GM23248 (cell line): ENCODE measurements at places on chromosomes 12 and 14.

GRCh38 chr12:66647034-66647691 is 31.7 kb downstream of the GRIP1 start:
- DNase-seq: peak; percentile 94

GRCh38 chr12:57240926-57241401 is 10.0 kb downstream of the STAC3 start:
- DNase-seq: peak; percentile 71

- no peak for DNase-seq
These were observed 11.0 kb upstream of the CELA1 start for GRCh38 chr12:51357374-51358047.

DNA sequence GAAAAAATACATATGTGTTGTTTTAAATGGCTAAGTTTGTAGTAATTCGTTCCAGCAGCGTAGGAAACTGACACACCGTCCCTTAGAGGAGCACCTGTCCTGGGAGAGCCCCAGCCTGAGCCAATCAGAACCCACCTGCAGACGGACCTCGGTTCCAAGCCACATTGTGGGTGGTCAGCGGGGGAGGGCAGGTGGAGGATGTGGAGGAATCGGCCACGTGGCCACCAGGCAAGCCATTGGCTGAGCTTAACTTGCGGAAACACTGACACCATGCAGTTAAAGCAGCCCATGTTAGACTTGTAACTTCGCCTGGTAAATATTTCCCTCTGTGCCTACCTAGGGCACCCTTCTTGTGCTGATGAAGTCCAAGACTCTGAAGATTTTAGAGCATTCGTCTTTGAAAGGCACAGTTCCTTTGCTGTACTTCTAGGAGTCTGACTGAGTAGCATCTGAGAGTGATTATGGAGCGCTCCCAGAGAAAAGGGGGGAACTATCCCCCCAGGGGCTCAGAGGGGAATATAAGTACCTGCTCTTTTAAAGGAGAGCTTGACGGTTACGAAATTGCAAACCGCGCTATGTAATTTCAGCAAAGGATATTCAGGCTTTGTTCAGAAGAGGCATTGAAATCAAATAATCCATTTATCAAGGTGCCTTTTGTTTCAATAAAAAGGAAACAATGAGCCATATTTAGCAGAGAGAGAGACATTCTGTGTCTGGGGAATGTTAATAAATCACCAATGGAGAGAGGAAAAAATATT is 135.7 kb downstream of the TMEM132C start:
- no peak for DNase-seq

GRCh38 chr14:31881531-31882310 is 195.4 kb upstream of the ARHGAP5 start:
- peak; percentile 78 for DNase-seq

DNA sequence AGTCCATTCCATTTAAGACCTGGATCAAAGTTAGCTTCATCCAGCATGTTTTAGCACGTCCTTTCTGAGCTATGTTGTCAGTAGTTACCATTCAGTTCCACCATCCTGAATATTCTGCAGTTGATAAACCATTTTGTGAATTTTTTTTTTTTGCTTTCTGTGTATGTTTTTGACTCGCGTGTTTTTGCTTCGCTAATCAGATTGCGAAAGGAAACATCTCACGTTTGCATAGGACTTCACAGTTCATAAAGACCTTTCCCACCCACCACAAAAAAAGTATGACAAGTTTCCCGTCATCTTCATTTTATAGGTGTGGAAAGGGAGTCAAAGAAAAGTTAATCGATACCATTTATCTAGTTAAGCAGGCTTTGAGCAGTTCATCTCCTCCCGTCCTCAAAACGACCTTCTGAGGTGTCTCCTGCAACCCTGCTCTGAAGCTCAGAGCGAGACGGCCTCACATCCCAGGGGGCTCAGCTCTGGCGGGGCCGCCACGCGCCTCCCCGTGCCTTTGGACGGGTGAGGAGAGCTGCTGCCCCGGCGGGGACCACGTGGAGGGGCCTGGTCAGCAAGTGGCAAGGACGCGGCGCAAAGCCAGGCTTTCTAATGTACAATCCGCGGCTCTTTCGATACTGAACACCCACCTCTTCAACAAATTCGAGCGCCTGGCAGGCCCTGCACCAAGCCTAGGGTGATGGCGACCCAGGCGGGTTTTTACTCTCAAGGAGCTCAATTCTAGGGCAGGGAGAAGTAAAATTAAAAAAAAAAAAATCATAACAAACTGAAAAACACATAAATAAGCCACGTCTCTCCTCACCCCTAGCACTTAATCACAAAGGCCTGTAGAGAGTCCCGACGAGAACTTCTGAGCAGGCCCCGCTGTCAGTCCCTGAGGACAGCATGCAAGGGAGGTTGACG is 988 bp upstream of the TMEM263 start:
- peak; percentile 74 for DNase-seq

DNA sequence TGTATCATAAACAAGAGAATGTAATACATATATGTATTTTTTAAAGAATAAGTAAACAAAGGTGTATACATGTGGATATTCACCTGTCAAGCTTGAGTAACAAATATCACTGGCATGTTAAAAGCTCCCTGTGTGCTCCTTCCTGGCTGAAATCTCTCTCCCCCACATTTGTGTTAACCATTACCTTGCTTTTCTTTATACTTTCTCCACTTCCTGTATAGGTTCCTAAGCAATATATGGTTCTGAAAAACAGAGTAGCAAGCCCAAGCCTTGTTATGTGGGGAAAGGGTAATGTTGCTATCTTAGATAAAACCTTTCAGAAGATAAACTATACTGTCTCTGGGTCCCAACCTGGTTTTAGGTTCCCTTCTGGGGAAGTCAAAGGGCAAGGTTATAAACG is 32.3 kb upstream of the TBC1D30 start:
- DNase-seq: no peak

DNA sequence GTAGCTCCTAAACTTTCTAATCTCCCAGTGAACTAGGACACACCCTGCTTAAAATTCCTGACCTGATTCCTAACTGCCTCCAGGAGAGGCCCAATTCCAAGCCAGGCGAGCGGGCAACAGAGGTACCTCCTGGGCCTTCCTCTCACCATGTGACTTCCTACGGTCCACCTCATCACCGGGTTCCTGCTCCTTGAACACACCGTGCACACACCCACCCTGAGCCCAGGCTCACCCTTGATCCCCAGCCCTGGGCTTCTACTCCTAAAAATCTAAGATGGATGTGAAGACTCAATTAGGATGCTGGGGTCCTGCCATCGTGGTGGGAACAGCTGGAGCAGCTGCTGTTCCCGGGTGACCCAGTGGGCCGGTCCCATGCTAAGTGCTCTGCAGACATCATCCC is 68.6 kb downstream of the CHGA start:
- no peak for DNase-seq

GRCh38 chr12:119369907-119370546 is 35.5 kb downstream of the CCDC60 start:
- no peak for DNase-seq

- DNase-seq: no peak
These were observed 21.2 kb downstream of the DEGS2 start for GRCh38 chr14:100138082-100138787.

DNA sequence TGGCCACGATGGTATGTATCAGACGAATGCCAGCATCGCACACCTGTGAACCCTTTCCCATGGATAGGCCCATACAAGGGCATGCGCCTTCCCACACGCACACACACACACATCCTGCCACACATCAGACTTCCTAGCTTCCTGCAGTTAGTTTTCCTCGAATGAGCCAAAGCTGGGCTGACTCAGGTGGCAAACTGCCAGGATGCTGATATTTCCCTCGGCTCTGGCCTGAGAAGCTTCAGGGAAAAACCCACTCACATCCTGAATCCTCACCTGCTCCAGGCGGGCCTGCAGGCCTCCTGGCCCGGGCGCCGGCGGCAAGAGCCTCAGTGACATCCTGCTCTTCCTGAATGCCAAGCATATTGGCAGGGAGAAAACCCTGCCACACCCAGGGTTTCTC is 22.4 kb downstream of the CALM1 start:
- peak; percentile 95 for DNase-seq

DNA sequence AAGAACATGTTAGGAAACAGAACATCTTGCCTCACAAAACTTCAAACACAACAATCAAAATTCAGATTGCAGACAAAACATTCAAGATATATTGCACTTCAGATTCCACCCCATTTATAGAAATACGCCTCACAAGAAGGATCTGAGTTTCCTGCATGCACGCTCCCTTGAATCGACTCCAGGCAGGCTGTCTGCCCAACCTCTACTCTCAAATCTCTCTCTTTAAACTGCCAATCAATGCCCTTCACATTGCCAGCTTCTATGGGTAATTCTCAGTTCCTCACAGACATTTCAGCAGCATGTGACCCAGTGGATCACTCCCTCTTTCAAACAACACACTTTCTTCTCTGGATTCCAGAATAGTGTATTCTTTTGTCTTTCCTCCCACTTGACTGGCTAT is 184.1 kb downstream of the PRKD1 start:
- DNase-seq: no peak
